Left colon (tissue), 2 donors: ENCODE measurements at places on chromosomes 16 and 17. TPM values are rescaled to one million over a fixed set of nuclear protein-coding genes. Genes with fewer than 3 reads are reported as not detected.
A peak's percentile ranks its signal among the peaks of the same experiment; 100 is the strongest.

GRCh38 chr17:83071966-83072562 lies 7.3 kb upstream of the METRNL start:
- no peak for DNase-seq

DNA sequence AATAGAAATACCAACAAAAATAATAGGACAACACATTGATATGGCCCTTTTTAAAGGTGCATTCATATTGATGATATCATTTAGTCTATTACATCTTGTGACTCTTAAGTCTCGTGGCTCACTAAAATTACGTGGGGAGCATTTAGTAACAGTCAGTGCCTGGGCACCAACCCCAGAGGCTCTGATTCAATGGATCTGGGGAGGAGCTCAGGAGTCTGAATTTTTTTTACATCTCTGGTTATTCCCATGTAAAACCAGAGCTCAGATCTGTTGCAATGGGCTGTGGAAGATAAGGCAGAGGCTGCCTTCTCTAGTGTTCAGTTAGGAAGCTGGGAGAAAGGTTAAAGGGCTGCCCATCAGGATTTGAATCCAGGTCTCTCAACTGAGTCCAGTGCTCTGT lies 549.9 kb upstream of the CDH5 start:
- DNase-seq = no peak

The KRT15 gene
- 6.8 TPM for total RNA-seq

DNA sequence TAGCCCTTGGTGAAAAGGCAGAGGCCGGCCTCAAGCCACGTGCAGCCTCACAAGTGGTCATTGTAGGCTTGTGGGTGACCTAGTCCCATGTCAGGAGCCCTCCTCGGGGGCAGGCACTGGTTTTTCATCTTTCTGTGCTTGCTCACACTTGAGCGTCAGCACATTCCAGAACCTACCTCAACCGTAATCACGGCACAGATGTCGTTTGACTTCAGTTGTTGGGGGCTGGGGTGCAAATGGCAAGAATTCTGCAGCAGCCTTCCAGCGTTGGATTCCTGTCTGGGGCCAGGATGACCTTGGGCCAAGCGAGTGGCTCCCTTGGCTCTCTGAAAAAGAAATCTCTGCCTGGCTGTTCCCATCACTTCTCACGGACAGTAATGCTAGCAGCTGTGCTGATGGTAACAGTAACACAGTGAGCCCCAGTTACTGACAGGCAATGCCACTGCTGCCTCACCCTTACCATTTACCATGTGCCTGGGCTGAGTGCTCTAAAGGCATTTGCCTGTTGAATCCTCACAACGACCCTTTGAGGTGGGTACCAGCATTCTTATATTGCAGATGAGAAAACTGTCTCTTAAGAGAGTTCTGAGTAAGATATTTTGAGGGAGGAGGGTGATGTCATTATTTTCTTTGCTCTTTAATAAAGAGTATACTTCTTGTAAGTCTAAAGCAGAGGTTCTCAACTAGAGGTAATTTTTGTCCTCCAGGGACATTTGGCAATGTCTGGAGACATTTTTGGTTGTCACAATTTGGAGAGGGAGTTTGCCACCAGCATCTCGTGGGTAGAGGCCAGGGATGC lies 46.5 kb downstream of the KSR1 start:
- DNase-seq = no peak

GRCh38 chr16:56830669-56831068 lies 34.3 kb upstream of the SLC12A3 start:
- DNase-seq = no peak

The SMARCD2 gene
- total RNA-seq = 75.8 TPM

GRCh38 chr17:57902800-57903759 lies 52.1 kb downstream of the CUEDC1 start:
- peak; percentile 80 for DNase-seq

The SPOP gene
- 73.3 TPM for total RNA-seq

The EVI2A gene
- 3.4 TPM for total RNA-seq

The RNF40 gene
- 82.9 TPM for total RNA-seq

The GLIS2 gene
- total RNA-seq = 3.6 TPM

The TP53TG3C gene
- not detected for total RNA-seq

DNA sequence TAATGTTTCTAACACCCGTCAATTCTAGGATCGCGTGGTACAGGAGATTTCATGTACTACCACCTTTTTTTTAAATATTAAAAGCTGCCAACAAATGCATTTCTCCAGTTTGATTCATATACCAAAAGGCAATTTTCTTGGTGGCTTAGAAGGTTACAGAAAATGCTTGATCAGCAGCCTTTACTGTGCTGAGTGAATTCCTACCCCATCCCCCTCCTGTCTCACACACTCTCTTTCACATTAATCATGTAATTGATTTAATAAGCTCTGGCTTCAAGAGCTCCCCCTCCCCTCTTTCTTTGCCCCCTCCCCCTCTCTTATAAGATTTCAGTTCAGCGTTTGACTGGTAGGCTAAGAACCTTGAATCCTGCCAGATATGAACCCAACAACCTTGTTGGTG lies 110.5 kb downstream of the RBFOX1 start:
- DNase-seq = no peak

DNA sequence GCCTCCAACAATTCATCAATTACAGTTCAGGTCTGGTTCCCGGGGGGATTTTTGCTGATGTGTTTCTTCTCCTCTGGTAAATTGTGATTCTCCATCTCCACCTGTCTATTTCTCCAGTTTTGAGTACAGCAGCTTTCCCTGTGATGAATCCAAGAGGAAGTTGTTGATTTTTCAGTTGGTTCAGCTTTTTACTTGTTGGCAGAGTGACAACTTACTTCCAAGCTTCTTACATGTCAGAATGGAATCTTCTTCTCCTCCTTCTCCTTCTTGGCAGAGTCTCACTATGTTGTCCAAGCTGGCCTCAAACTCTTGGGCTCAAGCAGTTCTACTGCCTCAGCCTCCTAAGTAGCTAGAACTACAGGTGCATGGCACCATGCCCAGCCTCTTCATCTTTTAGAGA lies 33.4 kb upstream of the TMEM92 start:
- no peak for DNase-seq

The C1QTNF1 gene
- total RNA-seq = 16.7 TPM

The EFNB3 gene
- total RNA-seq = 0.34 TPM

DNA sequence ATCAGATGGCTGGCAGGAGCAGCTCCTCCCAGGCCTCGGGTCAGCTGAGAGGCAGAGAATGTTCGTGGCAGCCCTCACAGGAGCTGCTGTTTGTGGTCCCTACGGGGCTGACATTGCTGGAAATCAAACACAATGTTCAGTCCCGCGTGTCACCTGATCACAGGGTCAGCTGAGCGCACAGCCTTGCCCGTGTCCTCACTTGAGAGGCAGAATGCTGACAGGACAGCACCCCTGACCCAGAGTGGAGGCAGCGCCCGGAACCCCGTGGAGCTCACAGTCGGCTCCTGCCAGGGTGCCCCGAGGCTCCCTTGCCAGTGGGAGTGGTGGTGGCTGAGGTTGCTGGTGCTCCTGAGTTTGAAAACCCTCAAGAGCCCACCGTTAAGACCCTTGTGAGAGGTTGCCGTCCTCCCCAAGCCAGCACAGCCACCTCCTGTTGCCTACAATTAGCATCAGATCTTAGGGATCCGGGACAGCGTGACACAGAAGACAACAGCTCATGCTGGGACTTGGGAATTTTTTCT lies 3.6 kb upstream of the CHMP6 start:
- DNase-seq = no peak

GRCh38 chr16:28260193-28260592 lies 32.1 kb upstream of the SBK1 start:
- no peak for DNase-seq

- no peak for DNase-seq
These were observed 885.4 kb upstream of the RBFOX1 start for GRCh38 chr16:6447021-6447790.

GRCh38 chr17:78107457-78107856 lies 21.1 kb downstream of the TMC6 start:
- DNase-seq = no peak

The TNP2 gene
- not detected for total RNA-seq

- no peak for DNase-seq
These were observed 39.8 kb upstream of the DYNLRB2 start for GRCh38 chr16:80500961-80501525.

DNA sequence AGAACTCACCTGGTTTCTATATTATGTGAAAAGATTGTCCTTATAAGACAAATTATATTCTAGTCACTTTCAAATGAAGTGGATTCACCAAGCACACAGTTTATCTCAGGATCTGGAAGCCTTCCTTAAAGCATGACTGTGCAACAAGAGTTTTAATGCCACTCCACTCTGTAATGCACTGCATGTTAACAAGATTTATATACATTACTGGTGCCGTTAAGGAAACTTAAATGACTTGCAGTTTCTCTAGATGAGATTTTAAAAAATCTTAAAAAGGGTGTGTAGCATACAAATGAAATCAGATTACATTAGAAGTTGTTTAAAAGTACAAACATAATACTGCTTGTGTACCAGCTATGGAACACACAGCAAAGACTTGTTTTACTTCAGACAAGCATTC lies 150.8 kb downstream of the SNX11 start:
- DNase-seq = no peak

The PTX4 gene
- not detected for total RNA-seq

GRCh38 chr16:16938980-16939379 lies 531.8 kb downstream of the XYLT1 start:
- no peak for DNase-seq

DNA sequence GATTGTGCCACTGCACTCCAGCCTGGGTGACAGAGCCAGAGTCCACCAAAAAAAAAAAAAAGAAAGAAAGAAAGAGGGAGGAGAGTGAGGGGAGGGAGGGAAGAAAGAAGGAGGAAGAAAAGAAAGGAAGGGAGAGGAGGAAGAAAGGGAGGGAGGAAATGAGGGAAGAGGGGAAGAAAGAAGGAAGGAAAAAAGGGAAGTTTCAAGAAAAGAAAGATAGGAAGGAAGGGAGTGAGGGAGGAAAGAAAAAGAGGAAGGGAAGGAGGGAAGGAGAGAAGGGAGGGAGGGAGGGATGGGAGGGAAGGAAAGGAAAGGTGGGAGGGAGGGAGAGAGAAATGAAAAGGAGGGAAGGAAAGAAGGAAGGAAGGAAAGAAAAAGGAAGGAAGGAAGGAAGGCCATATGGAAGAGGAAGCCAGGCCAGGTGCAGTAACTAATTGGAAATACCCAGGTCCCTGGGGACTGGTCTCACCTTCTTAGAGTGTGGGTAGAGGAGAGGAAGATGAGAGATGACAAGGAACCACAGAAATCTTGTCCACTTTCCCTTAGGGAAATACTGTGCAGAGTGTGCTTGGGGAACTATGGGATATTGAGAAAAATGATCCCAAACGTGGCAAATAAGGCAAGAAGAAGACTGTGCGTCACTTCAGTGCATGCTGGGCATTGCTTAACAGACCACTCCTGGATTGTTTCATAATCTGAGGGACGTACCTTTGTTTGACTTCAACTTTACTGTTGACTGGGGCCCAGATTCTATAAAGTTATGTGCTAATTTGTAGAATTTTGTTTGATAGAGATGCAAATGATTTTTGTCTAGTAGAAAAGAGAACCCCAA lies 15.1 kb upstream of the CSNK2A2 start:
- DNase-seq = no peak

The SAT2 gene
- total RNA-seq = 78.3 TPM

The SSTR5 gene
- total RNA-seq = 0.25 TPM

The NEUROD2 gene
- not detected for total RNA-seq

GRCh38 chr16:81265658-81266451 lies 27.4 kb downstream of the BCO1 start:
- peak; percentile 92 for DNase-seq

The CCL8 gene
- total RNA-seq = 4.2 TPM

The C17orf50 gene
- not detected for total RNA-seq

The CWC25 gene
- total RNA-seq = 19.0 TPM

- peak; percentile 77 for DNase-seq
These were observed at the start of gene CIITA for GRCh38 chr16:10876799-10877341. TSS of gene CIITA (plus strand) at chr16:10877202. CDS start at chr16:10877331, 129 bp downstream.

DNA sequence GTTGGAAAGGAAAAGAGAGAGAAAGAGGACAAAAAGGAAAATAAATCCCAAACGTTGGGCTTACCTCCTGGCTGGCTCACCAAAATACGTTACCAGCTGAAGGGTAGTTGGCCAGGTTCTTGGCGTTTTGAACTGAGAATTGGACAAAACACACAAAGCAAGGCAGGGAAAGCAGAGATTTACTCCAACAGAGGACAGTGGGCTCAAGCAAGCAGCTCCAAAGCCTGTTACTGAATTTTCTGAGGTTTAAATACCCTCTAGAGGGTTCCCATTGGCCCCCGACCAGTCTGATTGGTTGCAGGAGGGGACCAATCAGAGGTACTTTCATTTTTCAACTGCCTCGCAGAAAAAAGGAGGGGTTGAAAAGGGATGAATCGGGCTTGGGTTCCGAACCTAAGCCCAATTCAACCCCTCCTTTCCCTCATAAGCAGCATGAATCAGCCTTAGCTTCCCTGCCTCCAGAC lies 55.6 kb upstream of the ALOX12 start:
- no peak for DNase-seq

DNA sequence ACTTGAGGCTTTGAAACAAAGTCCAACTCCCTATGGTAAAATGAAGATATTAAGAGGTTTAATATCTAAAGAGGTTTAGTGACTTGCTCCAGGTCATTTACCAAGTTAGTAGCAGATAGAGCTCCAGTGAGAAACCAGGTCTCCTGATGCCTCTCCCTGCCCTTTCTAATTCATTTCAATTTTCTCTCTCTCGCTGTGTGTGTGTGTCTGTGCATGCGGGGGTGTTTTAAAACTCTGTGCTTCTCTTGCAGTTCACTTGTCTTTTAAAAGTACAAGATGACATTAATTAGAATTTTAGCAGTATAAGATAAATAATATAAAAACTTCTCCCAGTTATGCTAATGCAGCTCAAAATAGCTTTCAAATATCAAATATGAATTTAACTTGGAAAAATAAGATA lies 8.2 kb upstream of the ZP2 start:
- DNase-seq = no peak

The KRTAP2-1 gene
- not detected for total RNA-seq

DNA sequence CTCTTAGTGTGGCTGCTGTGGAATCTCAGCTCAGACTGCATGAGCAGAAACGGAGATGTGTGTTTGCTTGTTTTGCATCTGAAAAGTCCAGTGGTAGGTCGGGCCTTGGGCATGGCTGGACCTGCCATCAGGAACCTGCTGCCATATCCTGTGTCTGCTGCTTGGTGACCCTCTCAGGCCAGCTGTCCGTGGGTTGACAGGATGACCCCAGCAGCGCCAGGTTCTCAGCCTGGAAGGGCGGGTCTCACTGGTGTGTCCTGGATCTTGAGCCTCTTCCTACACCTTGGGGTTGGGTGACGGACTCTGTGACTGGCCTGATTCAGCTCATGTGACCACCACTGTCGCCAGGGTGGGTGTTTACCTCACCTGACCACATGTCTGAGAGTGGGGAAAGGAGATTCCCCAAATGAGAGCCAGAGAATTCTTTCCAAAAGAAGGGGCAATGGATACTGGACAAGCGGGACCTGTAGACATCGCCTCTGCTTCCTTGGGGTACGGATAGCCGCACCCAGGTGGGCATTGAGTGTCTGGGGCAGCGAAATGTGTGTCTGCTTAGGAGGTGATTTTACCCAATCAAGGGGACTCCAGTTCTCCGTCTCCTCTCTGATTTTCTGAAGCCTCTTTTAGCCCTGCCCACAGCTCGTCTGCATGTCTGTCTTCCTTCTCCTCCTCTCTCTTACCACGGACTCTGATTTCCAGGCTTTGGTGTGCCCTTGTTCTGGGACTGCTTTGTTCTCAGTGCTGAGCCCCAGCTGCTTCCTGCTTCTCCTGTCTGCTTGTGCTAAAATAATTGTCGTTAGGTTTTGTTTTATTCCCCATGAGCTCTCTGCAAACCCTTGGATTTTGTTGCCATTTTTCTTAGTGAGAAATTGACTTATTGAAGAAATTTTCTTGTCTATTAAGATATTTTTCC lies 399.7 kb downstream of the CPPED1 start:
- no peak for DNase-seq

GRCh38 chr17:18117533-18117932 lies 9.0 kb downstream of the MYO15A start:
- no peak for DNase-seq
